Body of pancreas (tissue), 4 donors: ENCODE measurements at places on chromosomes 3 and 15. TPM values are rescaled to one million over a fixed set of nuclear protein-coding genes. Genes with fewer than 3 reads are reported as not detected.

Gene ATP6V1A
- 31.3 TPM for total RNA-seq

DNA sequence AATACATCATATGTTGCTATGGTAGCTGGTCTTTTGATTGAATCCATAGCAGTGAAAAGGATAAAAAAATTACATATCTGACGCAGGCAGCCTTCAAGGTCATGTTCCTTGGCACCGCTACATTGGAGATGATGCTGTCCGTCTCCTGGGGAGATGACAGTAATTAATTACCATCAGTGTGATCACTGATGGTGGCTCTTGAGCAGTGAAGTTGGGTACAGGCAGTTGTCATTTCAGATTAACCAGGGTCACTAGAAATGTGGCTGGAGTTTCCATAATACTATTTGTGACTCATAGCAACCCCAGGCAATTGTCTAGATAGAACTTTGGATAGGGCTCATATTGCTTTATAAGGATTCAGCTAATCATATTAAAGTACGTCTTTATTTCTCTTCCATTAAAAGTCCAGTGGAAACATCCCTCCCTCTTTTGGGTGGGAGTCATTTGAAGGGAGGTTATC lies 136.3 kb downstream of the THSD4 start:
- DNase-seq: no peak

DNA sequence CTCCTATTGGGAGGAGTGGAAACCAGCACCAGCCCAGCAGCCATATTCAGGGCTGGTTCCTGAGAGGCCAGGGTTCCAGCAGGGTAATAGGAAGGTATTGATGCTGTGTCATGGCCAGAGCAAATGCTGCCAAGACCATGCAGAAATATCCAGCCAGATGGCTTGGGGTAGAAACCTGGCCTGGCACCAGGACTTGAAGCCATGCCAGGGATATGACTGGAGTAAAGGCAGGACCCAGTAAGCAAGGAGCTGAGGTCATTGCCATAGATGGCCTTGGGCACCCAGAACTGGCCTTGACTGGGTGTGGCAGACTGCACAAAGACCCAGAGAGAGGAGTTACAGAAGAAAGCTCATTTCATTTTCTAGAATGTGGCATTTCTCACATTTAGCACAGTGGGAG lies 257.6 kb upstream of the GOLGA6L4 start:
- DNase-seq: peak; percentile 75

GRCh38 chr3:172391592-172392302 lies 56.5 kb downstream of the GHSR start:
- no peak for DNase-seq

GRCh38 chr15:52558196-52558595 lies 10.6 kb downstream of the ARPP19 start:
- no peak for DNase-seq

- DNase-seq: peak; percentile 13
Observed at GRCh38 chr3:89851974-89852621, 744.7 kb downstream of the EPHA3 start.

Gene MTFMT
- total RNA-seq: 10.1 TPM

GRCh38 chr15:62618432-62618831 lies 424.1 kb upstream of the TPM1 start:
- DNase-seq: no peak

- DNase-seq: no peak
Observed at GRCh38 chr3:197393711-197394110, 95.3 kb upstream of the DLG1 start.

Gene VEPH1
- total RNA-seq: 30.0 TPM
